ENCODE measurements at places on chromosomes 6 and 20. TPM values are rescaled to one million over a fixed set of nuclear protein-coding genes. Genes with fewer than 3 reads are reported as not detected.

- peak; percentile 96 for DNase-seq
Measured at GRCh38 chr6:27809939-27810767, 102.0 kb downstream of the OR2B2 start.

- DNase-seq = peak; percentile 85
Measured at GRCh38 chr6:125746731-125747588, 2.5 kb upstream of the HEY2 start.

GRCh38 chr6:160217863-160218262 lies 40.8 kb downstream of the SLC22A2 start:
- no peak for DNase-seq

- DNase-seq = no peak
Measured at GRCh38 chr6:166032366-166033200, 135.1 kb downstream of the TBXT start.

ATP9A gene
- 0.13 TPM for polyA plus RNA-seq

ASIP gene
- 0.24 TPM for polyA plus RNA-seq

GRCh38 chr20:14830466-14830865 lies 493.1 kb upstream of the FLRT3 start:
- DNase-seq = no peak

GRCh38 chr20:38256966-38257365 lies 3.6 kb downstream of the KIAA1755 start:
- DNase-seq = no peak

C2 gene
- 0.23 TPM for polyA plus RNA-seq

ZSCAN23 gene
- 0.09 TPM for polyA plus RNA-seq

DNA sequence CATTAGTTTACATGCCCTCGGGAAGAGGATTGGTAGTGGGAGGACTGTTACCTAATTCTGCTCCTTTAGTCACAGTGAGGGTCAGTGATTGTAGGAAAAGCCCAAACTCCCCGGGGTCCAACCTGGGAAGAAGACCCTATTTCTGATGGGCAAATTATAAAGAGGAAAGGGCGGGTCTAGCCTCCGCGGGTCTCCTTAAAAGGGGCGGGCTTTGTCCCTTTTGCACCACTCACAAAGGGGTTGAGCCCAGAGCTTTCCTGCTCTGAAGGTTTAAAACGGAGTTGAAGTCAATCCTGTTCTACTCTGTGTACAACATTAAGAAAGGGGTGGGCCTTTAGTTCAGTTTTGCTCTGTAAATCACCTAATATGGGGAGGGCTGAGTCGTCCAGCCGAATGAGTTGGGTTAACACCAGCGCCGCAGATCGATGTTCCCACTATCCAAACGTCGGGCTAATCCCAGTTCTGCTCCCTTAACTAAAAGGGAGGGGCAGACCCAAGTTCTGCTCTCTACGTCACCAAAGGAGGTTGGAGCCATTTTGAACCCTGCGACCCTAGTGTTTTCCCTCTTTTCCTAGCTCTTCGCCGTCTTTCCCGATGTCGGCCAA lies 920 bp upstream of the RNF5 start:
- DNase-seq = no peak

PLCB4 gene
- not detected for polyA plus RNA-seq

DNA sequence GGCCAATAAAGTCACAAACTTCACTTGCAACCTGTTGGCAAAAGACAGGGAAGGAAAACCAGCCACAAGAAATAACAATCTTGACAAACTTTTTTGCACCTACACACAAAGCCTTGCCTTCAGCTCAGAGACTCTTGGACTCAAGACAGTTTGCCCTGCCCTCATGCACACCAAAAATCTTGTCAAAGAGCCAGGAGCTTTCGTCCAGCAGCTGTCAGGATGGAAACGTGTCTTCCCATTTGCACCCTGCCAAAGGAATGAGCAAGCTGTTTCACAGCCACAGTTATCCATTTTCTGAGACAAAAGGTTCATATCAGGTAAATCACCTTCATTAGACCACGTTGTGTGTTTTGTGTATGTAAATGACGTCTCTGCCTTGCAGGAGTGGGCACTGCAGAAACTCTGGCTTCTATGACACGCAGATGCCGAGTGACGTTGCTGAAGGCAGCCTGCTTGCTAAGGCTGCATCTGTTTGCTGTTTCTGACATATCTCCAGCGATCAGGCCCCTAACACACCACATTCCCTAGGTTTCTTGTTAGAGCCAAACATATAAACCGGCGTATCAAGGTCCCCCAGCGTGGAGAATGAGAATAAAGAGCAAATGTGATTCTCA lies 193.4 kb downstream of the SYNDIG1 start:
- no peak for DNase-seq

All from B cell (primary cell).